Right ventricle myocardium superior (tissue), 1 donor: ENCODE measurements at places on chromosomes 1 and 21. TPM values are rescaled to one million over a fixed set of nuclear protein-coding genes. Genes with fewer than 3 reads are reported as not detected.

GRCh38 chr1:12316331-12316730 is 86.5 kb downstream of the VPS13D start:
- no peak for DNase-seq

DNA sequence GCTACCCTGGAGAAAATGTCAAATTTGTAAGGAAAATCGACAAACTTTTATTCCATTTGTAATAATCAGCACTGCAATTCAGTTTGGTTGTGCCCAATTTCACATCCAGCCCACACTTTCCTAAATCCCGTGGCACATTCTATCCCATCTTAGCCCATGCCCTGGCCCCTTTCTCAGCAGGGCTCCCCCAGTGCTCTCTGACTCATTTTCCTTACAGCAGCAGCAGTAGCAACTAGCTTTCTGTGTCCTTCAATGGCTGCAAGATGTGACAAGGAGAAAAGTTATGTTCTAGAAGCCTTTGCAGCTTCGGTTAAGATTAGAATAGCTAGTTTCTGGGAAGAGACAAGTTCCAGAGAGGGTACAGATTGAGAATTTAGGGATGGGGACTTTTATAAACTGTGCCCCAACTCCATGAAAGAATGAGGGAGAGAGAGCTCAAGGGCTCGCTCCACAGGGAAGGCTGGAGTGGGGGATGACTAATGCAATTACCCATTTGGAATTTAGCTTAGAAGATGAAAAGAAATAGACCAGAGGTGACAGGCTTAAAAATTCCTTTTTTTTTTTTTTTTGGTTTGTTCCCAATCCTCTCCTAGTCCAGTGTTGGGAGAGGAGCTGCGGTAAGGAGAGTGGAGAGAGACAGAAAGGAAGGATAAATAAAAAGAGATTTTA is 47.0 kb upstream of the POU2F1 start:
- DNase-seq, result no peak

DNA sequence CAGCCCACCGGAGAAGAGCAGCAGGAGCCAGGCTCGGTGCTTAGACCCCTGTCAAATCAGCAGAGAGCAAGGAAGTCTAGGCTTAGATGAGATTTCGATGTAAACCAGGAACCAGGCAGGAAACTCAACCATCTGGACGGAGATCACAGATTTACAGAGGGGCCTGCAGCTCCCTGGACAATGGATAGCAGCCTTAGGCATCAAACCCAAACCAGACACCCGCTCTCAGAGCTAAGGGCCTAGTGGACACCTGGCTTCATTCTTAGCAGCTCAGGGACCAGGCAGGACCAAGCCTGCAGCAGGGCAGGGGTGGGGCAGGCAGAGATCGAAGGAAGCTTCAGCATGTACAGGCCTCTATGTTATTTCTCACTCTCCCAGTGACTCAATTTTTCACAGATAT is 127.8 kb upstream of the FMN2 start:
- DNase-seq, result no peak

MASP2 gene
- total RNA-seq, result not detected

PPIAL4G gene
- total RNA-seq, result not detected

DNA sequence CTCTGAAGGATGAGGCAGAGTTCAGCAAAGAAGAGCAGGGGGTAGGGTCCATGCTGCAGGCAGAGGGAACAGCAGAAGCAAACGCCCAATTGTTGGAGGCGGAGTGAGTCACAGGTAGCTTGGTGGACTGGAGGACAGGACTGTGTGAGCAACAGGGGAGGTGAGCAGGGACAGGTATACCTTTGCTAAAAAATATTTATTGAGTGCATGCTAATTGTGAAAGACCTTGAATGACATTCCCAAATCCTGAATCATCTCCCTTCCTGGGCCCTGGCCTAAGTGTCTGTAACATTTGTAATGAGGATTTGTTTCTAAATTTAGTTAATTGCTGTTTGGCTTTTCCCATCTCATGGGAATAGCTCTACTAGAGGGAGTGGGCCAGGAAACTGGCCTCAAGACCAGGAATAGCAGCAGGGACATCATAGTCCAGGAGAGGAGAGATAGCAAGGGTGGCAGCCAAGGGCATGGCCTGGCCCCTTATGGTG is 123.7 kb downstream of the FOXD2 start:
- no peak for DNase-seq

DNA sequence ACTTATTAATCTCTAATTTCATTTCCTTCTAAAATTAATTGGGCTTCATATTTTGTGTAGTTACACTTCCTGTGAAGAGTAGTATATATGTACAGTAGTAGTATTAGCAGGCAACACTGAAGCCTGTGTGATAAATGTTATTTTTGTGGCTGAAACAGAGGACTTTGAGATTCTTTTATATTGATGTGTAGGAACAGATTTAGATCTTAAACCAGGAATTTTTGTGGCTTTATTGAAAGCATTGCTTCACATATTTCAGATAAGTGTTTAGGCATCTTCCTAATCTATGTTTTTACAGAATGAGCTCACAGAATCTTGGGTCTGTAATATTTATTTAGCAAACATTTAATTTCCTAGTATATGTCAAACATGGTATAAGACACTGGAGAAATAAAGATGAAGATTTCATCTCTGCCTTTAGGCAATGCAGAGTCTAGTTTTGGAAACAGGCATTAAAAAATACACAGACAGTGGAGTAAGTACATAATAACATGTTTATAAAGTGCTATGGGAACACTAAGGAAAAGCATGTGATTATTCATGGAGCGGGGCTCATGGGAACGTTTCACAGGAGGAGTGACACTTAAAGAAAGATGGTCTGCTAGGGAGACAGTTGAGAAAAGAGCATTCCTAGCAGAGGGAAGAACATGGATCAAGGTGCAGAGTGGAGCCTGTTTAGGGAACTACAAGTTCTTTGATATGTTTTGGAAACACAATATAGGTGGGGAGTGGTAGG is 52.7 kb downstream of the MIGA1 start:
- DNase-seq, result no peak

FCGR3B gene
- total RNA-seq, result 1.8 TPM

DNA sequence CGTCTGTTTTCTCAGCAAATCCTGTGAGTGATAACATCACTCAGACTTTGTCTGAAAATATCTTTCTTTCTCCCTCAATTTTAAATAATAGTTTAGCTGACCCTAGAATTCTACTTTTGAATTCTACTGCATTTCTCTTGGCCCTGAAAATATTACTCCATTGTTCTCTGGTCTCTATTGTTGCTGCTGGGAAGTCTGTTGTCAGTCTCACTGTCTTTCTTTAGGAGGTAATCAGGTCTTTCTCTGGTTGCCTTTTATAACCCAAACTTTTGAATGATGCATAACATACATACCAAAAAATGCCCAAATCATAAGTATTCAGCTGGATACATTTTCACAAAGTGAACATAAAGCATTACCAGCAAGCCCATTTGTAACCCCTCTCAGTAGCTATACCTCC is 100.0 kb downstream of the MATN1 start:
- no peak for DNase-seq

DNA sequence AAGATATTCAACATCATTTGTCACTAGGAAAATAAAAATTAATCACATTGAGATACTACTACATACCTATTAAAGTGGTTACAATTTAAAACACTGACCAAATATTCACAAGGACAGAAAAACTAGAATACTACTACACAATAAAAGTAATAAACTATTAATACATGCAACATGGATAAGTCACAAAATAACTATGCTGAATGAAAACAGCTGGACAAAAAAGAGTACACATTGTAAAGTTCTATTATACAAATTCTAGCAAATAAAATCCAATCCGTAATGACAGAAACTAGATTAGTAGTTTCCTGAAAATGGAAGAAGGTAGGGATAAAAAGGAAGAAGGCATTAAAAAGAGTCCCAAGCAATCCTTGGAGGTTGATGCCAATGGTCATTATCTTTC is 348.7 kb upstream of the PTBP2 start:
- DNase-seq, result no peak

TRAF3IP3 gene
- 0.70 TPM for total RNA-seq
